ENCODE measurements at places on chromosomes 2 and 18.
A peak's percentile ranks its signal among the peaks of the same experiment; 100 is the strongest.

DNA sequence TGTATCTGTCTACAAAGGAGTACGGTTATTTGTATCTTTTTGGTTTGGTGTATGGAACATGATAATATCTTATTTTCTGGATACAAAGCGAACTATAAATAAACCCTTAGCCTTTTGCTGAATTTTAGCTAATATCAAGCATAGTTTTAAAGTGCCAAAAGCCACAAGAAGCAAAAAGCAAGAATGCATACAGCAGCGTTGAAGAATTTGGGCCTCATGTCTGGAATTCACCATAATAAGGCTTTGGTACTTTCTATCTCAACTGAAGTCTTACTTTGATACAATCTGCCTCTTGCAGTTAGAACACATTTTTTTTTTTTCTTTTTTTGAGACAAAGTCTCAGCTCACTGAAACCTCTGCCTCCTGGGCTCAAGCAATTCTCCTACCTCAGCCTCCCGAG lies 151.5 kb downstream of the ERBB4 start:
- no peak for DNase-seq

- DNase-seq: peak; percentile 33
Measured at GRCh38 chr2:112277596-112278220, 2.3 kb downstream of the ZC3H6 start.

DNA sequence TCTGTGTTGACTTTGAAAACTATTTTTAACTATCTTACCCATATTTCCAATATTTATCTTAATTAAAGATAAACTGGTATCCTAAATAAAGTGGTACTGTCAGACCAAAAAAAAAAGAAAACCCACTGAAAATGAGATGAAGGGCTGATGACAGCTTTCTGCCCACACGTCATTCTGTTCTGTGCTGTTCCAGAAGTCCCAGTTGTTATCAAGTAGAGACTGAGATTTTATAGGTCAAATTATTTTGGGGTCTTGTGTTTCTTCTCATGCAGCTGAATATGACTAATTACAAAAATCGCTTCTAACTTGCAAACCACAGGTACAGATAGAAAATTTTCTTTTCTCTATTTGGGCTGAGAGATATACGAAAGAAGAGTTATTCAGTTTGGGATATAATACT lies 48.7 kb upstream of the KLF7 start:
- no peak for DNase-seq

DNA sequence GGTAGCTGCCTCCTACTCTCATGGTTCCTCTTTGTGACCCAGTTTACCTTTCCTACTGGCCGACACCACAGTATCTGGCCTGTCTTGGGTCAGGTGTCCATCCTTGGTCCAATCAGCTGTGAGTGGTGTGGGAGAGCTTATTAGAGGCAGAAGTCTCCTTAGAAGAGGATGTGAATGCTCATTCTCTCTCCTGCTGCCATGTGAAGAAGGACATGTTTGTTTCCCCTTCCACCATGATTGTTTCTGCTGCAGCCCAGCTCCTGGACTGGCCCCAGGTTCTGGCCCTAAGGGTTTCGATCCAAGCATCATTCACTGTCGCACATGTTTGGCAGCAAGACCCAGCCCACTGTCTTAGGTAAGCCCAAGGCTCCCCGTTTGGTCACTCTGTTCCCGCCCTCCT lies 55.3 kb upstream of the TGIF1 start:
- DNase-seq: no peak

- DNase-seq: no peak
Measured at GRCh38 chr2:10413503-10413902, 34.6 kb downstream of the ODC1 start.

DNA sequence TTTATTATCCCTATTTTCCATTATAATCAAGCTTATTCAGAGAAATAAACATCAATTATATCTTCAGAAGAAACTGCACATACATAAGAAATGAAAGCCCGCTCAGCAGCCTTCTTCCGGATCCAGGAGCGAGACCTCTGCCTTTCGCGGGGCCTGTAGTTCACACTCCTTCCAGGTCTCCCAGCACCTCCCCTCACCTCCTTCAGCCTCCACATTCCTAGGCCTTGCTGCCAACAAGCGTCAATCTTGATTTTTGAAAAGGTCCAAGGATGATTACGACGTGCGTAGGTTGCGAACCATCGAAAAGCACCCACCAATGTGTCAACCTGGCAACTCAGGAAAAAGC lies 355 bp upstream of the KIDINS220 start:
- DNase-seq: no peak

DNA sequence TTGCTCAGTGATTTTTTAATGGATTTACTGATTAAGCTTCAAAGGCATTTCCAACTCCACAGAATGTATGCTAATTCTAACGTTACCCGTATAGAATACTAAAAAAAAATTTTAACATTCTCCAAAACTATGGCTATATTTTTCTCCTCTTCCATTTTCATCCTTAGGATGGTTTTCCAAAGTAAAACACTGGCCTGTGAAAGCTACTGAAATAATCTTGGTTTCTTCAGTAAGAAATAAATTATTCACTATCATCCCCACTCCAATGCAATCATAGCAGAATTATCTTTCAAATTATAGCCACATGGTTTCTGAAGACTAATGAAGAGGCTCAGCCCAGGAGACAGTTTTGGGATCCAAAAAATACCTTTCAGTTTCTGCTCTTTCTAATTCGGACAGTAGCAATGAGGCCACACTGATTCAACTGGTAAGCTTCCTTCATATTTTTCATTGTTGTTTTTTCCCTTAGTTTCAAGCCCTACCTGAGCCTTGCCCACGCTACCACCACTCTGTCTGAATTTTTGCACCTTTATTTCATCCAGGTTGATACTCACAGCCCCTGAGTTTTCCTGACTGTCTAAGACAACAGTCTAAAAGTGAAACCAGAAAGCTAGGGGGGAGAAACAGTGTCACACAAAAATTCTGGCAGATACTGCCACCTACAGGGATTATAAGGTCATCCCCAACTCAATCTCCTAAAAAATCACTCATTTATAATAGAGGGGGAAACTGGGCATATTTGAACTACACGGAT lies 887.9 kb downstream of the NRXN1 start:
- peak; percentile 36 for DNase-seq

- no peak for DNase-seq
Measured at GRCh38 chr2:127463155-127463991, 45.1 kb downstream of the PROC start.

DNA sequence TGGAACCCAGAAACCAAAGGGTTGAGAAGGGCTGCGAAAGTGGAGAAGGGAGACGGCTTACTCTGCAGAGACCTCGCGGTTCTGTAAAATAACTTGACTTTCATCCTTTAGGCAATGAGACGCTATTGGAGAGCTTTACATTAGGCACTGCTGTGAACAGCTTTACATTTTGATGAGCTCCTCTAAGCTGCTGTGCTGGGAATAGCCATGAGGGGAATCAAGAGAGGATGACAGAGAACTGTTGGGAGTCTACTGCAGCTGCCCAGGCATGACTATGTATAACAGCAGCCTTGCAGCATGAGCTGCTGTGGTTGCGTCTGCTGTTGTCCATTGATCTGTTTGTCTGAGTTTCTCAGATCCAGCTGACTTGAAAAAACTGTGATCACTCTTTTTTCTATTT lies 310.8 kb upstream of the MAP2 start:
- DNase-seq: no peak

DNA sequence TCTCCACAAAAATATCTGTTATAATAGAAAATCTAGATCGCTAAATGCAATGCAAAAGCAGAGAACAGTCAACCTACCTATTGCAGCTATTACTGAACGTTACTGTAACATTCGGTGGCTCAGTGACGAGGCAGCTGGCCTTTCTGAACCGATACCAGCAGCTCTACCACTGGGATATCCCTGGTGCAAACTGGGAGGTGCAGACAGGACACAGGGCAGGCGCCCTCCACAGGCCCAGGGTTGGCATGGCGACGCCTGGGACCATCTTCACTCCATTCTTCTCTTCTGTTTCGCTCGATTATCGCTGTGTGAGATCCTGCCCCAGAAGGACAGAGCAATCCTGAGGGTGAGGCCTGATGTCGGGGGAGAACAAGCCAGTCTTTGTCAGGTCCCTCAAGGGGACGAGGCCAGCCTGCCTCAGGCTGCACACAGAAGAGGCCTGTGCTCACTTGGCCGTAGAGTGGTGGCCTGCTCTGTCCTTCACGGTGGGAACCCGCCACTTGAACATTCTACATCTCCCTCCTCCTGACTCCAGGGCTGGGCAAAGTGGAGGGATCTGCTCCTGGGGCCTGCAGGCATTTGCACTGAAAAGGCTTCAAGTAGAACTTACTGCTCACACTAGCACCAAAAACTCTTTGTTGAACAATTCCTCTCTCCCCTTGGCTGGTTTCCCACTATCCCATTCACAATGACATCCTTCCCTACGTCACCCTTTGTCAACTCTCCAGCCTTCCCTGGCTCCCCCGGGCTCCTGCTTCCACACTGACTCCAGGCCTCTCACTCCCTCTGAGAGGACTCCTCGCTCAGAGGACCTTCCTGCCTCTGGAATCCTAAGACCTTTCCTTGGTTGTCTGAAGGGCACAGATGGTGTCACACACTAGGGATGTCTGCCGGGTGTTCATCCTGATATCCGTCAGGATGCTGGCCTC lies 49.7 kb downstream of the CYRIA start:
- no peak for DNase-seq

DNA sequence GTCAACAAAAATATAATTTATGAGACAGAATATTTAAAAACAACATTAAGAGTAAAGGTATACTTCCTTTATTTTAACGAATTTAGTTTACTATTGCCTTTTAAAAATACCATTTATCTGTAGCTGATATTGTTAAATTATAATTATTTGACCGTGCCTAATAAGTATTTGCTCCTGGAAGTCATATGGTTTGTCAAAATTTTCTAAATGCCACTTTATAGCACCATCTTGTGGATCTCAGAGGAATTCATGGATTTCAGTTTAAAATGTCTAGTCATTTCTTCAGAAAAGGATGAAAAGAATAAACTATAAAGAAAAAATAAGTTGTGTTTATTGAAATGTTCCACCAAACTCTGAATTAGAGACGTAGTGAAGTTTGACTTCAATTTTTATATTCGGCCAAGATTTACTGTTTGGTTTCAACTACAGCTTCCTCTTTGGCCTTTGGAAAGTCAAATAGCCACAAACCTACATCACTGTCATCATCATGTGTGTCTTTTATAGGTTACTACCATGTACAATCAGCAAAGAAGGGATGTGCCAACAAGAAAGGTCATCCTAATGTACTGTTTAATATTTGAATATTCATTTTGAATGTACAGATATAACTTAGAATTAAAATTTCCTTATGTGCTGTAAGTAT lies 10.3 kb upstream of the FTCDNL1 start:
- DNase-seq: peak; percentile 4

DNA sequence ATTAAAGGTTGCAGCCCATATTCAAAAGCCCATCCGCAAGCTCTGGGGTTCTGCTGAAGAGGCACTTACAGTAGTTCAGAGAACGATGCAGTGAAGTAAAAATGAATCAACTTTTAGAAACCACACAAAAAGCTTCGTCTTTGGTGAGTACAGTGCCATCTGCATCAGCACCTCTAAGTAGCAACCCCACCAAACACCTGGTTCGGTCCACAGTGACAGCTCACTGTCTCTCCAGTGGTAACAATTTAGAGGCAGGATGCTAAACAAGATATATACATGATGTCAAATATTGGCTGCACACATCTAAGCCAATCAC lies 275.4 kb upstream of the TCF4 start:
- no peak for DNase-seq

GRCh38 chr18:22564036-22564435 lies 146.3 kb upstream of the CTAGE1 start:
- no peak for DNase-seq

GRCh38 chr2:235024931-235025773 lies 73.3 kb downstream of the SH3BP4 start:
- no peak for DNase-seq

DNA sequence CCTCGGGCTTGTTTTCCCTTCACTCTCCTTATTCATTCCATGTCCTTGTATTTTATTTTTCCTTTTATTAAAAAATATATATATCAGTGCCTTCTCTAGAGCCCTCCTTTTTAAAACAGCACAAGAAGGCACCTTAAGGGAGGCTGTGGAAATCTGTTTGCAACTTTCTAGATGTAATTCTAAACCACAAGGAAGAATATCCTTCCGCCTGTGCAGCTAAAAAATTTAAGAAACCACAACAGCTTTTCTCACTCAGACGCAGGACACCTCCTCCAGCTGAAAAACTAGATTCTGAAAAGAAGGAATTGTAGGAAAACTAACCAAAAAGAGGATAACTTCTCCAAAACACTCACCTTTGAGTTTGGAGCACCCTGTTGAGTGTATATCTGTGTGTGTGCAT lies 142.2 kb downstream of the BCL11A start:
- no peak for DNase-seq

DNA sequence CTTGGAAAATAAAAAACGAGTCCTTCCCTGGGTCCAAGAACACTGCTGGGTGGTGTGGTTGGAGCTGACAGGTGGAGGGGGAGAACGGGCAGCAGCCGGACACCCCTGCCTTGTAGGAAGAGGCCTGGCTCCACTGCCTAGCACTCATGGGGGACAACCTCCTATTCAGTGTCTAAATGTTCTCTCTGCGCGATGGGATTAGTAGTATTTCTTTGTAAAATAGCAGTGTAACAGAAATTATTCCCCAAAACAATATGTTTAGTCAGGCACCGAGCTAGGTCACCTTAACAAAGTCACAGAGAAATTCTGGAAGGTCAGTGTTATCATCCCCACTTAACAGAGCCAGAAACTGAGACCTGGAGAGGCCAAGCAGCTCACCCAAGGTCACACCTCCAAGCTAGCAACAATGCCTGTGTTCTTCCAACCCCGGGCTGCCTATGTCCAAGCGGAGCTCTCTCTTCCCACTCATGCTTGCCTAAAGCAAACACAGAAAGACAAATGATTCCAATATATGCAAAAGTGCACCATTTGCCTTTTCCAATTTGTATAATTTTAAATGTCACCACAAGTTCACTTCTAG lies 68.0 kb downstream of the STEAP3 start:
- no peak for DNase-seq

DNA sequence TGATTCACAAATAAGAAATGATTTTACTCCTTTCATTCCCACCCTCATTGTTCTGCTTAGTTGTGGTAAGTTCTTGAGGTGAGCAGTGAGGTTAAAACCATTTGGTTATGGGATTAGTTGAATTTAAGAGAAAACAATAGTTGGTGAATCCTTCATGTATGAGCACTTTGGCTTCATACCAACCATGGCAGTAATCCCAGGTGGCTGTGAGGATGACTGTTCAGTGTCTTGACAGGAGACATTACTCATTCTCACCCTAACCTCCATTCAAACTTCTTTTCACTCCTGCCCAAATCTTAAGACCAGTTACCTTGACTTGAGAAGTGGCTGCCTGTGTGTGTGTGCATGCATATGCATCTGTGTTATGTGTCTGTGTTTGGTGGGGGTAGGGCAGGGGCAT lies 143.1 kb downstream of the SETBP1 start:
- no peak for DNase-seq

GRCh38 chr2:52145005-52145404 lies 1113.1 kb upstream of the NRXN1 start:
- no peak for DNase-seq

- DNase-seq: no peak
Measured at GRCh38 chr2:37631698-37632097, 39.7 kb downstream of the CDC42EP3 start.

- no peak for DNase-seq
Measured at GRCh38 chr18:513826-514530, 13.5 kb upstream of the COLEC12 start.
